NCI-H1105 treated with DMSO at 0.1 percent for 48 hours (cell line): ENCODE measurements at places on chromosomes 3 and 15.

DNA sequence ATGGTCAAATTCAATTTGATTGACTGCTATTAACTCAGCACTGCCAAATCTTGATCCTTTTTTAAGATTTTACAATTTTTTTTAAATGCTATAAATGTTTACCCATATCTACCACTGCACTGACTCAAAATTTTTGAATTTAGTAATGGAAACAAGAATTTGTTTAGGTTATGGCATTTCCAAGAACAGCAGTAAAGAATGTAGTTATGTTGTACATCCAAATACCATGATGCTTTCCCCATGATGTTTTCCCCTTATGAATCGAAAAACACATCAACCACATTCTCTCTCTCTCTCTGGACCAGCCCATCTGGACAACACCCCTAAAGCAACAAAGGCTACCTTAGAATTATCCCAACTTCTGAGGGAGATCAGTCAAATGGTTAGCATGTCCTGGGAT lies 14.2 kb downstream of the CHRM5 start:
- no peak for DNase-seq

- DNase-seq = no peak
Measured at GRCh38 chr15:91496754-91497691, 356.5 kb upstream of the SLCO3A1 start.

- DNase-seq = peak; percentile 81
Measured at GRCh38 chr3:48662753-48663488, at the start of gene CELSR3. Gene CELSR3 (minus strand): TSS chr3:48662886. CDS start chr3:48662634, 252 bp downstream.

DNA sequence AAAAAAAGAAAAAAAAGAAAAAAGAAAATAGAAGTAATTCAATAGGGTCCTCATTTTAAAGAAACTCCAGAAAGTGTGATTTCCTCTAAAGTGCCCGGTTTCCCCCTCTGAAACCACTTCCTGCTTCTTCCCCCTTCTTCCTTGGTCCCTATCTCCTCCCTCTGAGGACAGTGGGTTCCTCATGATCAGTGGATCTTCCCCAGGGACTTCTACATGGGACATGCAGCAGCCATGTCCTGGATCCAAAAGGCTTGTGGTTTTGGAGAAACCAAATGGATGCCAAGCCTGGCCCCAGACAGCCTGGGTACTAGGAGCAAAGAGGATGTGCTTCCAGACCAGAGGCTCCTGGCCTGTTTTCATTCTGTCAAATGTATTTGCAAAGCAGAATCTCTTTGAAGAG lies 26.6 kb upstream of the SMAD6 start:
- no peak for DNase-seq

GRCh38 chr15:38019066-38019465 lies 84.6 kb downstream of the TMCO5A start:
- DNase-seq = no peak

DNA sequence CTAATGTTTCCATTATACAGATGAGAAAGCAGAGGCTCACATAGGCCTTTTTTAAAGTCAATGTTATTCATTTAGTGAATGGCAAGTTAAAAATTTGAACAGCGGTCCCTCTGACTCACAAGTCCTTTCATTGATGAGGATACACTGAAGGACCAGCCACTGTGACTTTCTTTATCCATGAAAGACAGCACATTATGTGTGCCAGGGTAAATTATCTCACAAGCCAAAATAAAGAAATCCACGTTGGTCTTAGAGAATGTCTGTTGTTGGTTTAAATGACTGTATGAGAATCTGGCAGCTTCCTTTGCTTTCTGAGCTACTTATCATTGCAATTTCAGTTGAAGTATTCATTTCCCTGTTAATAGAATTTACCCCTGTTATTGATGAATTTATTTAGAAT lies 485.1 kb downstream of the TBL1XR1 start:
- DNase-seq = no peak

- no peak for DNase-seq
Measured at GRCh38 chr15:81071120-81071519, 63.0 kb upstream of the CFAP161 start.

GRCh38 chr3:194003114-194004057 lies 132.6 kb upstream of the HES1 start:
- peak; percentile 78 for DNase-seq

DNA sequence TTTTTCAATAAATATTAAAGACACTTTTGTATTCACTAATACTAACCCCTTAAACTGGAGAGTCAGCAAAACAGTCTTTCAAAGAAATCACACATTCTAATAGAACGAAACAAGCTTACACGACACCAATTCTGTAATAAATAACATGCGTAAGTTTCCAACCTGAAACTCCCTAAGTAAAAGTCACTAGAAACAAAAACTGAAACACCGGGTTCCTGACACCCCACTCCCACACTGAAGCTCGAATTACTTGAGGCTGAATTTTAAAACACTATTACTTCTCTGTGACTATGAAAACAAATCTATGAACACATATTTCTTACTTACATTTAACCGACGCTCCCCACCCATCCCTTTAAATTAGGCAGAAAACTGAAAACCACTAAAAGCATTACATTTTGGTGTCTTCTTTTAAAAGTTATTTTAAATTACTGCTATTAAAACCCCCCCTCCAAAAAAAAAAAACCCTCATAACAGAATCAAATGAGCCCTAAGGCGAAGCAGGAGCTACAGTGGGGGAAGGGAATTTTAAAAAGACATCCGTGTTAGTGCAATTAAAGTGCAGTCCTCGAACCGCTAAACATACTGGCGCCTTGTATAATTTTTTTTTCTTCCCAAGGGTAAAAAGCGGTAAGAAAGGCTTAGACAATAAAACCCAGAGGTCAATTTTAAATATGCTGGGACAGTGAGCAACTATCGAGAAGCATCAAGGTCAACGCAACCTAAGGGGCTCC lies 878 bp downstream of the SPPL2A start:
- DNase-seq = peak; percentile 35

- no peak for DNase-seq
Measured at GRCh38 chr3:123683505-123684154, 98.8 kb upstream of the HACD2 start.

DNA sequence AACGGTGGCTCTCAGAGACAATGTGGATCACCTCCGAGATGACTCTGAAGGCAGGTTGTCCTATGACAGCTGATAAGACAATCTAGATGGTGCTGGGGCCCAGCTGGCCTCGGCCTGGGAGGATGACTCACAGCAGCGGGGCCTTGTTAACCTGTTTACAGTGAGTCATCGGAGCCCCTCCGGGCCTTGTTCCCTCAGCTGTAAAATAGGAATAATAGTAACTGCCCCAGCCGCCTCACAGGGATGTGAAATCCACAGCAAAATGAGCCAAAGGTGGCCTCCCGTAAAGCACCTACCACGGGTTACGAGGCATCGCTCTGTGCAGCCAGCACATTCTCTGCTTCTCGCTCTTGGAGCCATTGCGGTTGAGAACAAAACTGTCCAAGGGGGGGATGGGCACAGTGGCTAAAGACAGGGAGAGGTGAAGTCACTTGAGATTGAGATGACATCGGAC lies 88.6 kb upstream of the RASGRF1 start:
- no peak for DNase-seq

DNA sequence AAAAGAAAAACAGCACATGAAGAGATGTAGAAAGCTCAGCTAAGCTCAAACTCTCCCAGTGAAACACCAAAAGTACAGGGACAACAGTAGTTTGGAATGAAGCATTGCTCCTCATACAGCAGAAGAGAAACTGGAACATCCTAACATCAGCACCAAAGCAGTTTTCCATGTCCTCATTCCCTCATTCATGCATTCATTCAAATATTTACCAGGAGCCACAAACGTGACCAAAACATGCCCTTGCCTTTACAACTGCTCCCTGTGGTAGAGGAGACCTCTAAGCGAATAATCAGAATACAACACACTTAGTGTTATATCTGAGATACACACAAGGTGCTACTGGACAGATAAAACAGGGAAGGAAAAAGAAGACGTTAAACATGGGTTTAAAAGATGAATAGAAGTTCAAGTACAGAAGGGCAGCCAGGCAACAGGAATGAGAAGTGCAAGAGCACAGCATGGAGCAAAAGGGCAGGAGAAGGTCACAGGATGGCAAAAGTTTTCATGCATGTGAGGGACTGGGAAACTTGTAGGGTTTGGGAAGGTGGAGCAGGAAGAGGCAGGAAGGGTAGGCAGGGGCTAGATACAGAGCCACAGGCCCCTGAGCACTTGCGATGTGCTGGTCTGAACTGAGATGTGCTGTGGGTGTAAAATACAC lies 58.5 kb upstream of the LMCD1 start:
- DNase-seq = no peak

DNA sequence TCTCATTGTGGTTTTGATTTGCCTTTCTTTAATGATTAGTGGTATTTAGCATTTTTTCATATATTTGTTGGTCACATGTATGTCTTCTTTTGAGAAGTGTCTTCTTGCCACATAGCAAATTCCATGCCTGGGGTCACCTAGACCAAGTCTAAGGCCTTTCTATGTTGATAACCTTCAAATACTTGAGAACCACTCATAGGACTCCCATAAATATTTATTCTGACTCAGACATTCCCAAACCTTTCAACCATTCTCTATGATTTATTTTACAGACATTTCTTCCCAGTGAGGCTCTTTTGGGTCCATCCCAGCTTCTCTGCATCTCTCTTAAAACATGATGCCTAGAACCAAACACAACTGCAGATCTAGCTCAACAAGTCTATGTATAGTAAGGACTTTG lies 69.2 kb downstream of the ATP8B4 start:
- DNase-seq = no peak

DNA sequence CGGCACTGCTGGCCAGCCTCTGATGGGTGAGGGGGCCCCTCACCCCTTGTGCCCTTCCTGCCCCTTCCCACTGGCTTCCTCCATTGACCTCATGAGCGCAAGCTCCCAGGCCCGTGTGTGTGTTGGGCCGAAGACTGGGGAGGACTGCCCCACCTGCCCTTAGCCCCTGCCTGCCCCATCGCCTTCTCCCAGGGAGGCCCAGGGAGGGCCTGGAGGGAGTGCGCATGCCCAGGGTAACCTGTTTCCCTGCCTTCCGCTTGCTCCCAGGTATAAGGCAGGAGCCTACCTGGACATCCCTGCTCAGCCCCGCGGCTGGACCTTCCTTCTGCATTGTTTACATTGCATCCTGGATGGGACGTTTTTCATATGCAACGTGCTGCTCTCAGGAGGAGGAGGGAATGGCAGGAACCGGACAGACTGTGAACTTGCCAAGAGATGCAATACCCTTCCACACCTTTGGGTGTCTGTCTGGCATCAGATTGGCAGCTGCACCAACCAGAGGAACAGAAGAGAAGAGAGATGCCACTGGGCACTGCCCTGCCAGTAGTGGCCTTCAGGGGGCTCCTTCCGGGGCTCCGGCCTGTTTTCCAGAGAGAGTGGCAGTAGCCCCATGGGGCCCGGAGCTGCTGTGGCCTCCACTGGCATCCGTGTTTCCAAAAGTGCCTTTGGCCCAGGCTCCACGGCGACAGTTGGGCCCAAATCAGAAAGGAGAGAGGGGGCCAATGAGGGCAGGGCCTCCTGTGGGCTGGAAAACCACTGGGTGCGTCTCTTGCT lies 8.8 kb downstream of the DLL4 start:
- DNase-seq = no peak
